ENCODE measurements at places on chromosomes 16 and 17.

GRCh38 chr16:69301187-69301586, 10.0 kb upstream of the VPS4A start:
- no peak for DNase-seq

- no peak for DNase-seq
Observed at GRCh38 chr17:7466639-7467341, 12.6 kb downstream of the ZBTB4 start.

DNA sequence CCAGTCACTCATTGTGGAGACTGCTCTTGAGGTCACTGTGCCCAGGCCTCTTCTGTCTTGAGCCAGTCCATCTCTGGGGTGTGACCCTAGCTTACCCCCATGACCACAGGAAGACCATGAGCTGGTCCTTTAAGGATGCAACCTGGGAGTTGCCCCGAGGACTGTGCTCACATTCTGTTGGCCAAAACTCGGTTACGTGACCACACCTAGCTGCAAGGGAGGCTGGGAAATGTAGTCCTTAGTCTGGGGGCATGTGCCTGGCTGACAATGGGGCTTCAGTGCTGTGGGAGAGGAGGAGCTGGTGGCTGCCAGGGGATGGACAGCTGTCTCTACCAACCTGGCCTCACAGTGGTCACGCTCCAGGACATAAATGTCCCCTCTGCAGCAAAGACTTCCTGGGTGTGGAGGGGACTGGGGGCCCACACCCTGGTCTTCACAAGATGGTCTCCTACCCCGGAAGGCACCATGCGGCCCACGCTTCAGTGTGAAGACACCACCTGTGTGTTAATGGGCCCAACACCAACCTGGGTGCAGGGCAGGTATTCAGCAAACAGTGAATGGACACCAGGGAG, 55.4 kb downstream of the JPH3 start:
- DNase-seq, result no peak

GRCh38 chr17:21357281-21357680, 18.9 kb upstream of the KCNJ12 start:
- no peak for DNase-seq

- DNase-seq, result no peak
Observed at GRCh38 chr16:21166561-21166961, 8.1 kb downstream of the LDAF1 start.

- no peak for DNase-seq
Observed at GRCh38 chr17:37300683-37301082, 75.1 kb upstream of the C17orf78 start.

DNA sequence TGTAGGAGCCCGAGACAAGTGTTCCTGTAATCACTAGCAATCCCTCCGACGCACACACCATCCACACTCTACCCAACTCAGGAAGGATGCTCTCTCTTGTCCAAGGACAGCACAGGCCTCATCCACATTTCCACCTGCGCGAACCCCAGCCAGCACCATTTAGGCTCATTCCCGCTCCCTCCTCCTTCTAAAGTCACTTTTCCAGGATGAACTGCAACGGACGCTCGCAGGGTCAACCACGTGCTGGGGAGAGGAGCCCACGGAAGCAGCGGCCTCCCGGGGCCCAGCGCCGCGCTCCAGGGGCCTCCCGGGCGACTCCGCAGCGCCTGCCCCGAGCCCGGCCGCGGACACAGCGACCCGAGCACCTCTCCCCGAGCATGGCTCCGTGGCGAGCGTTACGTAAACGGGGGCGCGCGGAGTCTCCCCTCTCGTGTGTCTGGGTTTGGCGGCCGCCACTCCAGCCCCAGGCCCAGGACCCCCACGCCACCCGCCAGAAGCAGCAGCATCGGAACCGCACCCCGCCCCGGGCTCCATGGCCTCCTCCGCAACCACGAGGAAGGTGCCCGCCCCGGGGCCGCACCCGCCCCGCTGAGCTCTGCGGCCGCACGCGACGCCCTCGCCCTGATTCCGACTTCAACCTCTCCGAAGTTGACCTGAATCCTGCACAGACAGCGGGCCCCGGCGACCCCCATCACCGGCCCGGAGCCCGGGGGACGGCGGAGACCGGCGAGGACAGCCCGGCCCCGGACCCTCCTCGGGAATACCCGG, 668 bp downstream of the USP36 start:
- peak; percentile 60 for DNase-seq

DNA sequence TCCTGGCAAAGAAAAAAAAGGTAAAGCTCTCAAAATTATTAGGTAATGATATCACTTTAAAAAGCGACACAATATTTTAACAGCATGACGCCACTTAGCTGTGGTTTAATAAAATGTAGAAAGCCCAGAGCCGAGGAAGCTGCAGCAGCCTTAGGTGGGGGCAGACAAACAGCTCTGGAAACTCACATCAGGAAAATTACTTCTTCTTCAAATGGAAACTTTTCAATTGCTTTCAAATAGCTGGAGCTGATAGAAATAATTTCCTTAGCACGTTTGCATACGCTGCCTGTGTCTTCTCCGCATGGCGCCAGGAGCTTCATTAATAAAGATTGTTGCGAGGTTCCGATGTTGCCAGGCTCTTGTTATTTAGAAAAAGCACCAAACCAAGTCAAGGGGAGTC, 835.3 kb upstream of the EEF2KMT start:
- no peak for DNase-seq

DNA sequence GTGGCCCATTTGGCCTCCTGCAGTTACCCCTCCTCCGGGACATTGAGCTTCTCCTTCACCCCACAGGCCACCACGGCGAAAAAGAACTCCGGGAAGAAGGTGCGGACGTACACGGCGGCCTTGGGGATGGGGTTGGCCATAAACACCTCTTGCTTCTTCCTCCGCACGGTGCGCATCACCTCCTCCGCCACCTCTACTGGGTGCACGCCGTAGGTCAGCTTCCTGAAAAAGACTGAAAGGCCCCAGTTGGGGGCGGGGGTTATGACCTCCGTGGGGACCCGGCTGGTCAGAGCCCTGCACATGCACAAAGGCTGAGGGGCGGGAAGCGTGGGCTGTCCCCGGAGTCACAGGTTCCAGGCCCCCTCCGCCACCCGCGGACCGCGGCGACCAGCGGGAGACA, 19.9 kb downstream of the DHRS7C start:
- no peak for DNase-seq

GRCh38 chr16:3513892-3514583, 13.2 kb downstream of the CLUAP1 start:
- no peak for DNase-seq

GRCh38 chr17:18183334-18184142, at the start of gene ALKBH5:
ALKBH5 (plus strand) TSS chr17:18183828; CDS start chr17:18184244, 416 bp downstream.
- peak; percentile 97 for DNase-seq

GRCh38 chr17:15436473-15437302, 30.7 kb downstream of the CDRT4 start:
- peak; percentile 10 for DNase-seq

DNA sequence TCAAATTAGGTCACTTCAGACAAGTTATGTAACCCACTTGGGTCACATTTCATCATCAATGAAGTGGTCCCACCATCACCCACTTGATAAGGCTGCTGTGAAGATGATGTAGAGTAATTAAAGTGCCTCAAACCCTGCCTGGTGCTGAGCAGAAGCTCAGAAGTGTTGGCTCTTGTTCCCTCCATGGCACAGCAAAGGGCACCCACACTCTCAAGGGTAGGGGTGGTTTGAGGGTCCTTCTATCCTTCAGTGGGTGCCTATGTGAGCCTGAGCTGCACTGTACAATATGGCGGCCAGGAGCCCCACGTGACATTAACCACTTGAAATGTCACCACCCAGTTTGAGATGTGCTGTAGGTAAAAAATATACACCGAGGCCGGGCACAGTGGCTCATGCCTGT, 71.5 kb downstream of the CYTH1 start:
- no peak for DNase-seq

GRCh38 chr17:43554857-43555256, 8.7 kb upstream of the ETV4 start:
- no peak for DNase-seq

DNA sequence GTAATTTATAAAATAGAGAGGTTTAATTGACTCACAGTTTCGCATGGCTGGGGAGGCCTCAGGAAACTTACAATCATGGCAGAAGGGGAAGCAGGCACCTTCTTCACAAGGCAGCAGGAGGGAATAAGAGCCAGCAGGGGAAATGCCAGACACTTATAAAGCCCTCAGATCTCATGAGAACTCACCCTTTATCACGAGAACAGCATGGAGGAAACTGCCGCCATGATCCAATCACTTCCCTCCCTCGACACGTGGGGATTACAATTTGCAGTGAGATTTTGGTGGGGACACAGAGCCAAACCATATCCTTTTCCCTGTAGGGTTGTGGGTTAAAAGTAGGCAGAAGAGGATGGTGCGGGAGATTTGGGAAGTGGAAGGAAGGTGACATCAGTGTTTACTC, 101.4 kb downstream of the BMERB1 start:
- DNase-seq, result no peak

DNA sequence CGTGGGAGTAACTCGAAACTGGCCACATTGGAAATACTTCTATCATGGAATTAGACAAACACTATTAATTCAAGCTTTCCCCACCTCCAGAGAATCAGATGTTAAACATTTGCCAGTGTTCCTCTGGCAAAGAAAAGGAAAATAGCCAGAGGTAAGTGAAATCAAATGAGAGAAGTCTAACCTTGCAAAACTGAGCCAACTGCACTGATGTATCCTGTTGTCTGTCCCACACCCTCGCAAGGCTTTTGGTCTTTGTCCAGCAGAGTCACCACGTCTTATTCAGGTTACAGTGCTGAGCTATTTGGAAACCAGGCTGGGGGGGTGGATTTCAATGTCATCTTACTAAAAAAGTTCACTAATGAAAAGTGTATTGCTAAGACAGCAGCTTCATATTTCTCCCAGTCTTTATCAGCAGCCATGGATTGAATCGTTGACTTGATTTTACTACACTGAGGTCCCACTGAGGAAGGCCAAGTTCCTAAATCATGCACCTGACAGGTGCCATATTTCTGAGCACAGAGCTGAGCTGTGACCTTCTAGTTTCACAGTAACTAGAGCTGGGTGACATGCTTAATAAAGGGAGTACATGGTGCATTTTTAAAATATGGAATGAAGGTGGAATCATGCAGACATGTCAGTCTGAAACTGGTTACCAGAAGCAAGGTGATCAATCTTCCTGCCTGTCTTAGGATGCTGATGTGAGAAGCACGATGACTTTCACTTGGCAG, 85.2 kb upstream of the HSBP1 start:
- no peak for DNase-seq

DNA sequence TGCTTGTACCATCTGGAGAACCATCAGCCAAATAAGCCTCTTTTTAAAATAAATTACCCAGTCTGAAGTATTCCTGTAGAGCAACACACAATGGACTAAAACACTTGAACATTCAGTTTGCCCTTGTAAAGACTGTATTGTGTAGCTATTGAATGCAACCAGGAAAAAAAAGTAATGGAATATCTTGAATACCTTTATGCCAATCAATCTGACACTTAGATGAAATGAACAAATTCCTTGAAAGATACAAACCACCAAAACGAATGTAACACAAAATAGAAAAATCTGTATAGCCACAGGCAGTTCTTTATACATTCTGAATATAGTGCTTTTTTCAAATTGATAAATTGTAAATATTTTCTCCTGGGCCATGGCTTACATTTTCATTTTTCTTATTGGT, 63.3 kb upstream of the KCNJ16 start:
- DNase-seq, result no peak

DNA sequence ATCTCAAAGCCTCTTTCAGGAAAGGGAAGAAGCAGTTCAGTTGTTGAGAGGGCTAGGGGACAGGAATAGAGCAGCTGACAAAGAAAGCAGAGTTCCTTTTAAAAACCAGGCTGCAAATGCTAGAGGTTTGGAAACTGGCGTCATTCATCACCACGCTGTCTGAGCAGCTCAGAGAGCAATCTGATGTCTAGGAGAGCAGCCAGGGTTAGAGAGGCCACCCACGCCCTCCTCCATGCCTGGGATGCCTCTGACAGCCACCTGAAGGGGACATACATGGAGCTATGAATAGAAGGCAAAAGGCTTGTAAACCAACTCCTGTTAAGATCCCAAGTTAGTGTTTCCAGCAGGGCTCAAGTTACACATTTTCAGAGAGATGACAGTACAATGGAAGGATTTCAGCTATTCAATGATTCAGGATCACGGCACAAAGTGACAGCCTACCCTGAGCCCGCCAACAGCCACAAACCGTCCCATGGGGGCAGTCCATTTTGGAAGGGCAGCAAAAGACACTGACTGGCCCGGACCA, 12.4 kb downstream of the RAB5C start:
- no peak for DNase-seq

GRCh38 chr16:68061396-68061795, 23.8 kb upstream of the NFATC3 start:
- no peak for DNase-seq

Data from stimulated activated CD4-positive, alpha-beta T cell treated with anti-CD3 and anti-CD28 coated beads, Interleukin-4, amount 100 ng/mL, for 1 hour (primary cell).